ENCODE measurements at places on chromosomes 12 and 14. TPM values are rescaled to one million over a fixed set of nuclear protein-coding genes. Genes with fewer than 3 reads are reported as not detected.

TMEM229B gene
- total RNA-seq, result 0.07 TPM

GPR33 gene
- total RNA-seq, result not detected

LRP1-AS gene
- total RNA-seq, result not detected

EEF1AKMT3 gene
- 6.3 TPM for total RNA-seq

POTEM gene
- total RNA-seq, result not detected

Data from pulmonary artery endothelial cell (primary cell).